Inflammatory macrophage (primary cell): ENCODE measurements at places on chromosomes 6 and 20.
A peak's percentile ranks its signal among the peaks of the same experiment; 100 is the strongest.

- no peak for DNase-seq
Measured at GRCh38 chr6:43990627-43991619, 136.3 kb downstream of the MRPL14 start.

- no peak for DNase-seq
Measured at GRCh38 chr20:19407736-19408135, 195.3 kb downstream of the SLC24A3 start.

DNA sequence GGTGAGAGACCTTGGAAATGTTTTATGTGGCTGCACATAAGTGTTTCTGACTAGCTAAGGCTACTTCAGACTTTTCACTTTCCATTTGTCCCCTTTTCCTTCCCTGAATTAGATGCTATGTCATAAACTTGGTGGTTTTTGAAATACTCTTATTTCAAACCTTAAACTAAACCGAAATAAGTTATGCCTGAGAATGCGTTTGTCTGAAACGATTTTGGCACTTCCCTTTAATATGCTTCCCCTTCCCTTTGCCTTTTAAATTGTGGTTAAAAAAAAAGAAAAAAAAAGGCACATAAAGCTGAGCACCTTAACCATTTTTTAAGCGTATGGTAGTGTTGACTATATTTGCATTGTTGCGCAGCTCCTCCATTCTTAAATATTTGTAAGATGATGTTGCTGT is 14.3 kb downstream of the ZNF451 start:
- peak; percentile 10 for DNase-seq

- no peak for DNase-seq
Measured at GRCh38 chr6:97187951-97188350, 95.1 kb downstream of the MMS22L start.

DNA sequence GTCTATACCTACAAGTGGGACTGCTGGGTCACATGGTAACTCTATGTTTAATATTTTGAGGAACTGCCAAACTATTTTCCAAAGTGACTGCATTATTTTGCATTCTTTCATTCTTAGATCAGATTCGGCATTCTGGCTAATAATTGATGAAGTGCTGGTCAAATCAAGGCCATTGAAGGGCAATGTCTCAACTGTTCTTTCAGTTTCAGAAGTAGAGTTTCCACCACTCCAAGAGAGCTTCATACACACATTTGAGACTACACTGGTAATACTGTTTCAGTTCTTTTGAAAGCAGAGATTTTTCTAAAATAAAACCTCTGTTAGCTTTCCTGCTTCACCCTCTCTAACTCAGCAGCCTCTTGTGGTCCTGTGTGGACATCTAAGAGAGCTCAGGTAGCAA is 154.5 kb downstream of the CFAP61 start:
- DNase-seq: no peak

DNA sequence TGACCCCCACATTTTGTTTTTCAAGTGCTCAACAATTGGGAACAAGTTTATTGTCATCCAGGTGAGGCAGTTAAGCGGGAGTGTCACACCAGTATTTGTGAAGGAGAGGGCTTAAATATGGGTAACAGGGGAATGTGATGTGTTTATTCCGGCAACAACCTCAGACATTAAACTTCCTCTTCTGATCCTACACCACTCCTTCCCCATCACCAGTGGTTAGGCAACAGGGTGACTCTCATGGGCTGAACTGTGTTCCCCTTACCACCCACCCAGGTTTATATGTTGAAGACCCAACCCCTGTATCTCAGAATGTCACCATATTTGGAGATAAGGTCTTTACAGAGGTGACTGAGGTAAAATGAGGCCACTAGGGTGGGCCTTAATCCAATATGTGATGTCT is 52.1 kb upstream of the RNF182 start:
- peak; percentile 83 for DNase-seq

DNA sequence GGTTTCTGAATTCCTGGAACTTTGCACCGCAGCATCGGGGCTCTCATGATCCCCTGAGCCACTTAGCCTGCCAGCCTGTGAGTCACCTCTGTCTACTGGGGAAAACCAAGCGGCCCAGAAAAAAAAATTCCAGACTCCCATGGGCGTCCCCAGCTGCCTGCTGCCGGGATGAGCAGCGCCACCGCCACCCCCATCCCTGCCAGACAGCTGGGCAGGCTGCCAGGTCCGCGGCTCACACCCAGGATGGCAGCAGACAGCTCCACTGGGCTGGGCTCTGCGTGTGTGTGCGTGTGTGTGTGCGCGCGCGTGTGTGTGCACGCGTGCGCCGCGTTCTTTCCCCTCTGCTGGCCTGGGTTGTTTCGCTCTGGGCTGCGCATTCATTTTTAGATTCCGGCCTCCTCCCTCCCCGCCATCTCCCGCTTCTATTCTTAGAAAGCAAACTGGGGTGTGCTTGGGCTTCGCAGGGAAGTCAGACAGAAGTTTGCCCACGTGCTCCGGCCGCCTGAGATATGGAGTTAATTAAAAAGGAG is 38.9 kb upstream of the PMEPA1 start:
- DNase-seq: peak; percentile 20

DNA sequence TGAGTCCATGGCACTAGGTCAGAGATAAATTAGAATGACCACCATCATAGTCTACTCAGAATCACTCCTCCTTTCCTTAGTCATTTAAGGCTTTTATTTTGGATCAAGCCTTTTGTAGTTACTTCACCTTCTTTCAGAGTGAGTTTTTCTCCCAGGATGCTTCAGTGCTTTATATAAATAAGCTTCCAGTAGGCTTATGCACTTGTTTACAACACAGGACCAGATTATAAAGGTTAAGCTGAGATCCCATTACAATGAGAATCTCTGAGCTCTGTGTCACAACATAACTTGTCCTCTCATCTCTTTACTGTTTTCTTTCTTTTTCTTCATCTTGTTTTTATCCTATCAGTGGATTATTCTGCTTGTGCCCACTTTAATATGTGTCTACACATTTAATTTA is 47.9 kb downstream of the CEP57L1 start:
- no peak for DNase-seq

- no peak for DNase-seq
Measured at GRCh38 chr6:170164271-170164900, 126.5 kb downstream of the DLL1 start.

GRCh38 chr6:111768431-111768770 is 104.9 kb downstream of the FYN start:
- DNase-seq: no peak

DNA sequence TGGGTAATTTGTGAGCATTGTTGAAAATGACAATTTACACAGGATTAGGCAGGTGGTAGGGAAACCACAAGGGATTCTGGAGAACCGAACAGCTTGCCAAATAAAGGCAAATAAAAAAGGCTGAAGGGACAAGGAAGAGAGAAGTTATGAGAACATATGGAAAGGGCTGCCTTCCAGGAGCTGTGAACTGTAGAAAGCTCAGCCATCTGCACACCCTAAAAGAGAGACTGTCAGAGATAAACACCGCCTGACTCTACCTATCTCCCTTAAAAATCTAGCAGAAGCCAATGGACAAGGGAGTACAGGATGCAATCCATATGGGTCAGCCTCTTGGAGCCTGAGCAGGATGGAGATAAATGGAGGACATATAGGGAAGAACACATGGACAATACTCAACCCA is 12.7 kb upstream of the SLC17A1 start:
- DNase-seq: no peak

DNA sequence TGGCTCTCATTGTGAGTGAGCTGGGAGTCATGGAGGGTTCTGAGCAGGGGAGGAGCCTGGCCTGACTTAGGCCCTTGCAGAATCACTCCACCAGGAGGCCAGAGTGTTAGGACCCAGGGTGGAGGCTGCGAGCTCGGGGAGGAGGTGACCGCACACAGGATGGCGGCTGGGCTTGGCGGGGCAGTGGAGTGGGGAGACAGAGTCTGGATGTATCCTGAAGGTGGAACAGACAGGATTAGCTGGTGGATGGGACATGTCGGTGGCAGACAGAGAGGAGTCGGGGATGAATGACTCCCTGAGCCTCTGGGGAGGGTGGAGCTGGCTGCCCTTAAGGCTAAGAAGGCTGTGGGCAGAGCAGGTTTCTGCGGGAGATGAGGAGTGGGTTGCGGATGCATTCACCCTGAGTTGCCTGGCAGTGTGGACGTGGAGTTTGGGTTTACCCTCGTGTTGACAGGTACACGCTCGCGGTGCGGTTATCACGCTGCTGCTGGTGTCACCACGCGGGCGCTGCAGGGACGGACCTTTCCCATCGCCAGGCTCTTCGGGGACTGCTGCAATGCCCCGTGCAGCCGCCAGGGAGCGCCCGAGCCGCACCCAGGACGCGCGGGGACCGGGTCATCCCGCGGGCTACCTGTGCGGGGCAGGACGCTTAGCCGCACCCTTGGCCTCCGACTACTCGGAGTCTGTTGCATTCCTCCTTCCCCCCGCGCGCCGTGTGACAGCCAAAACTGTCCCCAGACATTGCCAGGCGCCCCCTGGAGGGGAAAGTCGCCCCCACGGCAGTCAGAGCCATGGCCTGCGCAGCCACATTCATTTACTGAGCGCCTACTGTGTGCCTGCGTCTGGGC is 43.0 kb upstream of the PTGIS start:
- peak; percentile 71 for DNase-seq

DNA sequence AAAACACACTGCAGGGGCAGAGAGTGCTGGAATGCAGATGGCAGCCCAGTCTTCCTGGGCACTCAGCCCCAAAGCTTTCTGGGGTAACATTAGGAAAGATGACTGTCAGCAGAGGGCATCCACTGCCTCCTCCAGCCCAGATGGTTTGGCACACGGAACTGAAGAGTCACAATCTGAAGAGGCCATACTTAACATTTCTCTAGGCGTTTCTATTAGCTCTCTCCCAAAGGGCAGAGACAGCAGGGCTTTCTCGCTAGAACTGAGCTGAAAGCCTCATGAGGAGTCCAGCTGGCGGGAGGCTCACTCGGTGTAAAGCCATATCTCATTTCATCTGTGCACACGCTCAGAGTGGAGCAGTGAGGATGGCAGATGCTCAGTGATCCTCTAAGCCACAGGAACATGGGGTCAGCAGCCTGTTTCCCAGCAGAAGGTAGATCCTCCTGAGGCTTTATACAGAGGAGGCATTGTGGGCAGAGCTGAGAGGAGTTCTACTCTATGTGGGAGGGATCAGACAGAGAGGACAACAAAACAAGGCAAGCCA is 28.1 kb downstream of the ALDH8A1 start:
- no peak for DNase-seq
